Stimulated activated CD4-positive, alpha-beta T cell treated with anti-CD3 and anti-CD28 coated beads, TNF-alpha, amount 100 ng/mL, for 48 hours (primary cell): ENCODE measurements at places on chromosomes 13 and 19.

- no peak for DNase-seq
Observed at GRCh38 chr13:110648146-110648819, 32.9 kb downstream of the NAXD start.

DNA sequence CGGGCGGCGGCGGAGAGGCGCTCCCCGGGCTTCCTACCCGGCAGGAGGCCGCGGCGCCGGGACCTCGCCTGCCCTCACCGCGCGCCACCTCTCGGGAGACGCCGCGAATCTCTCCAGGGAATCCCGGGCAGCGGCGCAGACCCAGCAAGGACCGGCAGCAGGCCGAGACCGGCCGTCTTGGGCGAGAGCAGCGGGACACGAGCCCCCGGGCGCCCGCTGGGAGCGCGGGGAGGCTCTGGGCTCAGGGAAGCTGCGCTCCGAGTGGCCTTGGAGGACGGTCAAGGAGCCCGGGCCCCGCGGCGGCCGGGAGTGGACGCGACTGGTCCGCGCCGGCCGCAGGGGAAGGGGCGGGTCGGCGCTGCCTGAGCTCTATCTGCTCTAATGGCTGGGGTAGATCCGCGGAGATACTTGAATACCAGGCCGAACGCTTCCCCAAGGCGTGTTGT lies 14.7 kb downstream of the CDX2 start:
- no peak for DNase-seq

DNA sequence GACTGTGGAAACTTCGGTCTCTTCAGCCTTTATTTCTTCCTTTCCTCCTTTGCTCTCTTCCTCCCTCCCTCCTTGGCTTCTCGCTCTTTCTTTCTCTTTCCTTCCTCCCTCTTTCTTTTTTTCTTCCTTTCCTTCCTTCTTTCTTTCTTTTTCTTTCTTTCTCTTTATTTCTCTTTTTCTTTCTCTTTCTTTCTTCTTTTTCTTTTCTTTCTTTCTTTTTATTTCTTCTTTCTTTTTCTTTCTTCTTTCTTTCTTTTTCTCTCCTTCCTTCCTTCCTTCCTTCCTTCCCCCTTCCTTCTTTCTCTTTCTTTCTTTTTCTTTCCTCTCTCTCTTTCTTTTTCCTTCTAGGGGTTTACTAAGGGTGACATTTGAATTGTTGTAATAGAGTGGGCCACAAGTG lies 290.2 kb upstream of the MAB21L1 start:
- no peak for DNase-seq

GRCh38 chr13:100156788-100157187 lies 67.9 kb downstream of the PCCA start:
- DNase-seq: no peak

GRCh38 chr13:50244713-50245574 lies 229.7 kb downstream of the KCNRG start:
- peak; percentile 42 for DNase-seq

DNA sequence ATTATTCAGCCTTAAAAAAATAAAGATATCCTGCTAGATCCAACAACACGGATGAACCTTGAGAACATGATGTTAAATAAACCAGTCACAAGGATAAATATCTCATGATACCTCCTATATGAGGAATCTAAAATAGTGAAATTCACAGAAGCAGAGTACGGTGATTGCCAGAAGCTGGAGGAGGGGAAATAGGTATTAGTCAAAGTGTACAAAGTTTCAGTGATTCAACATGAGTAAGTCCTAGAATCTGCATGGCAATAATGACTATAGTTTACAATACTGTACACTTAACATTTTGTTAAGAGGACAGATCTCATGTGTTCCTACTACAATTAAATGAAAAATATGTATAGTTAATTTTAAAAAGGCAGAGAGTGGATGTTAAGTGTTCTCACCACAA lies 206.6 kb upstream of the SLC10A2 start:
- DNase-seq: no peak

- no peak for DNase-seq
Observed at GRCh38 chr13:113442985-113443362, 10.3 kb downstream of the ADPRHL1 start.

GRCh38 chr13:55366676-55367075 lies 1774.0 kb upstream of the PRR20A start:
- DNase-seq: no peak

DNA sequence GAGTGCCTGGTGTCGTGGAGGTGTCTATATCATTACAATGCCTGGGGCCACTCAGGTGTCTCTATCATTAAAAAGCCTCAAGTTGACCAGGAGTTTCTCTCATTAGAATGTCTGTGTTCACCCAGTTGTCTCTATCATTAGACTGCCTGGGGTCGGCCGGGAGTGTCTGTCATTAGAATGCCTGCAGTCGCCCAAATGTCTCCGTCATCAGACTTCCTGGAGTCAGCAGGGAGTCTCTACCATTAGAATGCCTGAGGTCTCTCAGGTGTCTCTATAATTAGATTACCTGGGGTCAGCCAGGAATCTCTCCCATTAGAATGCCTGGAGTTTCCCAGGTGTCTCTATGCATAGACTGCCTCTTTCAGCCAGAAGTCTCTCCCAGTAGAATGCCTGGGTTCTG lies 1477.6 kb downstream of the UQCRFS1 start:
- DNase-seq: no peak

DNA sequence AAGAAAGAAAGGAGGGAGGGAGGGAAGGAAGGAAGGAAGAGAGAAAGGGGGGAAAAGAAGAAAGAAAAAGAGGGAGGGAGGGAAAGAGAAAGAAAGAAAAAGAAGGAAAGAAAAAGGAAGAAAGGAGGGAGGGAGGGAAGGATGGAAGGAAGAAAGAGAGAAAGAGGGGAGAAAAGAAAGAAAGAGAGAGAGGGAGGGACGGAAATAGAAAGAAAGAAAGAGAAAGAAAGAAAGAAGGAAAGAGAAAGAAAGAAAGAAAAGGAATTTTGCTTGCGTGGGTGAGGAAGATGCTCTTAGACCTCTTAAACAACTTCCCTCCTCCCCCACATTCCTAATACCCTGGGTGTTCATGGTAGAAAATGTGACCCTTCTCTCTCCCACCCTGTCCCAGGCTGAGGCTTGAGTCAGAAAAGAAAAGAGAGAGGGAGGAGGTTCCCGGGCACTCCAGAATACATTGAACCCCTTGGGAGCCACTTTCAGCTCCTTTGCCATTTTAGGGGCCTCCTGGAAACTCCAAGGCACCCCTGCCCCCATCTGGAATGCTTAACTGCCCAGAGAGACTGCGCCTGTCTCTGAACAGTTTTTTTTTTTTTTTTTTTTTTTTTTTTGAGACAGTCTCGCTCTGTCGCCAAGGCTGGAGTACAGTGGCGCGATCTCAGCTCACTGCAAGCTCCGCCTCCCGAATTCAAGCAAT lies 9.2 kb upstream of the KANK3 start:
- DNase-seq: no peak

- no peak for DNase-seq
Observed at GRCh38 chr19:20209051-20209450, 42.0 kb downstream of the ZNF486 start.

- DNase-seq: no peak
Observed at GRCh38 chr13:52845334-52845761, 3.1 kb downstream of the PCDH8 start.

DNA sequence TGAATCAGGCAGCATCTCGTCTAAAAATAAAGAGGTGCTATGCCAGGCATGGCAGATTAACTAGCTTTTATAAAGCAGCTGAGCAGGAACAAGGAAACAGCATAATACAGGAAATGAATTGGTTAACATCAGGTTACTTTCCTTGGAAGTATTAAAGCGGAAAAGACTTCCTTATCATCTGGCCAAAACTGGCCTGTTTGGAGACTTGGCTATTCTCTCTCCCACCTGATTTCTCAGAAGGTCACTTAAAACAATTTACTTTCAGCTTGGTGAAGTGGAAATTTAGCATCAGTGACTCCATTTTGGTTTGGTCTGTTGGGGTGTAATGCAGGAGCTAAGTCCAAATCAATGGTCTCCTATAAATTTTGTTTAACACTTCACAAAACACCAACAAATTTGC lies 191.6 kb downstream of the NUFIP1 start:
- no peak for DNase-seq

DNA sequence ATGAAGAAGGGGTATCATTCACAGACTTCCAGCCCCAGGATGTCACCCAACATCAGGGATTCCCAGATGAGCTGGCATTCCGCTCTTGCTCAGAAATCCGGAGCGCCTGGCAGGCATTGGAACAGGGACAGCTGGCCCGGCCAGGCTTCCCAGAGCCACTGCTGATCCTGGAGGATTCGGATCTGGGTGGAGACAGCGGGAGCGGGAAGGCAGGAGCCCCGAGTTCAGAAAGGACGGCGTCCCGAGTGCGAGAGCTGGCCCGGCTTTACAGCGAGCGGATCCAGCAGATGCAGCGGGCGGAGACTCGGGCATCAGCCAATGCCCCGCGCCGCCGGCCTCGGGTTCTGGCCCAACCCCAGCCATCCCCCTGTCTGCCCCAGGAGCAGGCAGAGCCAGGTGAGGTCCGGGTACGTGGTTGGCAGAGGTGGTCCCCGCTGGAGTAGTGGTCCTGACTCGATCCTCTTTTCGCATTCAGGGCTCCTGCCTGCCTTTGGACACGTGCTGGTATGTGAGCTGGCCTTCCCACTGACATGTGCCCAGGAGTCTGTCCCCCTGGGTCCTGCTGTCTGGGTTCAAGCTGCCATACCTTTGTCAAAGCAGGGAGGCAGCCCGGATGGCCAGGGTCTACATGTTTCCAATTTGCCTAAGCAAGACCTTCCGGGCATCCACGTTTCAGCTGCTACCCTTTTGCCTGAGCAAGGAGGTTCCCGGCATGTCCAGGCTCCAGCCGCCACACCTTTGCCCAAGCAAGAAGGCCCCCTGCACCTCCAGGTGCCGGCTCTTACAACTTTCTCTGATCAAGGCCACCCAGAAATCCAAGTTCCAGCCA lies 11.0 kb downstream of the PLEKHG2 start:
- DNase-seq: no peak
